ENCODE measurements at places on chromosomes 3 and 15. TPM values are rescaled to one million over a fixed set of nuclear protein-coding genes. Genes with fewer than 3 reads are reported as not detected.

Gene CCR4
- total RNA-seq: not detected

Gene UTS2B
- total RNA-seq: 1.1 TPM

Gene UROC1
- total RNA-seq: not detected

Gene MAP6D1
- total RNA-seq: 2.2 TPM

Gene IL20RB
- total RNA-seq: 3.8 TPM

Data from PC-9 (cell line).